Cardiac atrium fibroblast (primary cell): ENCODE measurements at places on chromosomes 3 and 15. TPM values are rescaled to one million over a fixed set of nuclear protein-coding genes. Genes with fewer than 3 reads are reported as not detected.

REC114 gene
- total RNA-seq, result not detected in 2 replicates

GOLGA8R gene
- total RNA-seq, result 1.5 and 1.8 TPM in 2 replicates

SAMMSON gene
- total RNA-seq, result 0.16 TPM in 1 of 2 replicates, not detected in the other

SLC6A1 gene
- total RNA-seq, result not detected in 2 replicates

ST3GAL6 gene
- total RNA-seq, result 10.7 and 20.6 TPM in 2 replicates

TM4SF18 gene
- 0.36 and 2.4 TPM in 2 replicates for total RNA-seq

KNL1 gene
- 5.5 and 8.8 TPM in 2 replicates for total RNA-seq

SKOR1 gene
- total RNA-seq, result not detected in 2 replicates

BCHE gene
- total RNA-seq, result 2.3 and 2.4 TPM in 2 replicates

KNG1 gene
- not detected in 2 replicates for total RNA-seq

DUOXA2 gene
- not detected in 2 replicates for total RNA-seq

BDH1 gene
- total RNA-seq, result 1.9 and 5.2 TPM in 2 replicates

CPLX3 gene
- not detected in 2 replicates for total RNA-seq

ACKR4 gene
- total RNA-seq, result 0.54 and 1.5 TPM in 2 replicates

DCBLD2 gene
- total RNA-seq, result 57.2 and 123 TPM in 2 replicates

ADAM10 gene
- 138 and 211 TPM in 2 replicates for total RNA-seq

GOLGA6L9 gene
- 0.16 and 1.3 TPM in 2 replicates for total RNA-seq

CD200 gene
- total RNA-seq, result 22.0 and 42.0 TPM in 2 replicates

STAB1 gene
- total RNA-seq, result 2.0 and 7.1 TPM in 2 replicates

HEG1 gene
- 195 and 268 TPM in 2 replicates for total RNA-seq

EPB42 gene
- not detected in 2 replicates for total RNA-seq

SERPINI2 gene
- total RNA-seq, result not detected in 2 replicates

DCP1A gene
- 8.1 and 12.0 TPM in 2 replicates for total RNA-seq

CD47 gene
- total RNA-seq, result 58.1 and 67.7 TPM in 2 replicates

TJP1 gene
- total RNA-seq, result 33.7 and 51.6 TPM in 2 replicates

BCL2A1 gene
- total RNA-seq, result not detected in 2 replicates

HESX1 gene
- total RNA-seq, result 0.16 TPM in 1 of 2 replicates, not detected in the other

MRPS25 gene
- total RNA-seq, result 9.0 and 51.4 TPM in 2 replicates

MAP3K13 gene
- 17.7 and 24.4 TPM in 2 replicates for total RNA-seq

AAGAB gene
- total RNA-seq, result 23.5 and 26.4 TPM in 2 replicates

ERICH6 gene
- 0.32 TPM in 1 of 2 replicates, not detected in the other for total RNA-seq

TMEM40 gene
- not detected in 2 replicates for total RNA-seq

BBX gene
- 21.1 and 41.0 TPM in 2 replicates for total RNA-seq

CLDN18 gene
- total RNA-seq, result not detected in 2 replicates

NR1I2 gene
- not detected in 2 replicates for total RNA-seq

PRTG gene
- 1.3 and 5.8 TPM in 2 replicates for total RNA-seq

CP gene
- total RNA-seq, result 13.7 and 14.1 TPM in 2 replicates

PPARG gene
- 19.1 and 33.0 TPM in 2 replicates for total RNA-seq

CYP1A1 gene
- total RNA-seq, result 2.1 and 2.5 TPM in 2 replicates

SEMA3B gene
- total RNA-seq, result 1.4 and 3.4 TPM in 2 replicates

ISL2 gene
- total RNA-seq, result 0.49 and 0.72 TPM in 2 replicates

MME gene
- total RNA-seq, result 55.6 and 80.3 TPM in 2 replicates

CAV3 gene
- not detected in 2 replicates for total RNA-seq

SLC24A5 gene
- total RNA-seq, result not detected in 2 replicates

CLDN16 gene
- not detected in 2 replicates for total RNA-seq

SYNPR gene
- not detected in 2 replicates for total RNA-seq

CEP70 gene
- total RNA-seq, result 3.6 and 7.3 TPM in 2 replicates

IL17RC gene
- total RNA-seq, result 35.4 and 50.9 TPM in 2 replicates

CATSPER2 gene
- total RNA-seq, result under 0.01 TPM in 1 of 2 replicates, not detected in the other

KBTBD13 gene
- not detected in 2 replicates for total RNA-seq

SLC6A11 gene
- not detected in 2 replicates for total RNA-seq

GATA2 gene
- 7.3 and 8.1 TPM in 2 replicates for total RNA-seq

PIK3CB gene
- total RNA-seq, result 4.5 and 11.3 TPM in 2 replicates

GXYLT2 gene
- 35.3 and 43.3 TPM in 2 replicates for total RNA-seq

LRTM1 gene
- total RNA-seq, result not detected in 2 replicates

GPR87 gene
- not detected in 2 replicates for total RNA-seq

TUSC7 gene
- not detected in 2 replicates for total RNA-seq

CCDC39 gene
- not detected in 2 replicates for total RNA-seq
